Lower lobe of right lung (tissue), 2 donors: ENCODE measurements at places on chromosomes 1 and 21. TPM values are rescaled to one million over a fixed set of nuclear protein-coding genes. Genes with fewer than 3 reads are reported as not detected.

DNA sequence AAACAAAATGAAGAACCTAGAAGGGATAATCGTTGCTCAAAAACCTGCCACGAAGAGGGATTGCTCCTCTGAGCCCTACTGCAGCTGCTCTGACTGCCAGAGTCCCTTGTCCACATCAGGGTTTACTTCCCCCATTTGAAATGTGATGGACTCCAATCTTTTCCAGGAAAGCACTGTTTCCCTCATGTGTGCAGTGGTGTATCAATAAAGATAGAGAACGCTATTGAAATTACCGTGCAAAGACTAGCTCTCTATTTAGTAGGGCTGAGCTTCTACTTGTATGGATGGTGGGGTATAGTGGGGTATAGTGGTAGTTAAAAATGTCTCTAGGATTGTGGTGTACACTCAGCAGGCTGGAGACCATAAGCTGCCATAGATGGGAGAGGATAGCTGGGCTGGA, 3.7 kb downstream of the TMCO2 start:
- no peak overlapping the region for H3K27ac ChIP-seq
- H3K27me3 ChIP-seq, result no peaks in the 10 kb centered on the region
- no peaks in the 10 kb centered on the region for H3K36me3 ChIP-seq
- H3K4me3 ChIP-seq, result no peak overlapping the region
- no peak for DNase-seq

GRCh38 chr1:205271745-205272144, 44.0 kb downstream of the TMCC2 start:
- no peaks in the 10 kb centered on the region for H3K27me3 ChIP-seq
- H3K36me3 ChIP-seq, result peaks cover 14% of the 10 kb centered on the region
- no peak overlapping the region for H3K4me3 ChIP-seq
- H3K4me1 ChIP-seq, result peaks cover 44% of the 10 kb centered on the region

- no peak overlapping the region for H3K27ac ChIP-seq
- no peak for DNase-seq
- H3K4me3 ChIP-seq, result no peak overlapping the region
- H3K4me1 ChIP-seq, result peaks cover 50% of the 10 kb centered on the region
- no peaks in the 10 kb centered on the region for H3K27me3 ChIP-seq
Observed at GRCh38 chr1:172536256-172536655, 3.3 kb downstream of the SUCO start.

DNA sequence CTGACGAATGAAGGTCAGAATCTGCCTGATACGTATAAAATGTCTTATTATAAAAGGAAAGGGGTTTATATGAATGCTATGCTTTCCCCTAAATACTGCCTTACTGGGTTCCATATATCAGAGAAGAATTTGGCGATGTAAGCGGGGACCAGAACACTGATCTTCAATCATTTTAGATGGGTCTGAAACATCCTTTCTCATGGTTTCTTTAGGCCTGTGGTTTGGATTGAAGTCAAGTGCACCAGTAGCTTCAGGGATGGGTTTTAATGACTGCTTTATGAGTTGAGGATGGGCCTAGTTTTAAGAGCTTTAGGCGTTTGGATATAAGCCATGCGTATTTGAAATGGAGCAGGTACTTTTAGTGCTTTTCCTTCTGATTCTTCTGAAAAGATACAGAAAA, 6.9 kb downstream of the FMN2 start:
- no peak overlapping the region for H3K27ac ChIP-seq
- H3K27me3 ChIP-seq, result peaks cover 14% of the 10 kb centered on the region
- peaks cover under 1% of the 10 kb centered on the region for H3K4me1 ChIP-seq
- no peaks in the 10 kb centered on the region for H3K36me3 ChIP-seq
- no peak overlapping the region for H3K4me3 ChIP-seq

- no peak for DNase-seq
- no peaks in the 10 kb centered on the region for H3K27me3 ChIP-seq
- peaks cover 6% of the 10 kb centered on the region for H3K36me3 ChIP-seq
- no peak overlapping the region for H3K27ac ChIP-seq
Observed at GRCh38 chr1:181087400-181087901, 1.0 kb upstream of the IER5 start.

DNA sequence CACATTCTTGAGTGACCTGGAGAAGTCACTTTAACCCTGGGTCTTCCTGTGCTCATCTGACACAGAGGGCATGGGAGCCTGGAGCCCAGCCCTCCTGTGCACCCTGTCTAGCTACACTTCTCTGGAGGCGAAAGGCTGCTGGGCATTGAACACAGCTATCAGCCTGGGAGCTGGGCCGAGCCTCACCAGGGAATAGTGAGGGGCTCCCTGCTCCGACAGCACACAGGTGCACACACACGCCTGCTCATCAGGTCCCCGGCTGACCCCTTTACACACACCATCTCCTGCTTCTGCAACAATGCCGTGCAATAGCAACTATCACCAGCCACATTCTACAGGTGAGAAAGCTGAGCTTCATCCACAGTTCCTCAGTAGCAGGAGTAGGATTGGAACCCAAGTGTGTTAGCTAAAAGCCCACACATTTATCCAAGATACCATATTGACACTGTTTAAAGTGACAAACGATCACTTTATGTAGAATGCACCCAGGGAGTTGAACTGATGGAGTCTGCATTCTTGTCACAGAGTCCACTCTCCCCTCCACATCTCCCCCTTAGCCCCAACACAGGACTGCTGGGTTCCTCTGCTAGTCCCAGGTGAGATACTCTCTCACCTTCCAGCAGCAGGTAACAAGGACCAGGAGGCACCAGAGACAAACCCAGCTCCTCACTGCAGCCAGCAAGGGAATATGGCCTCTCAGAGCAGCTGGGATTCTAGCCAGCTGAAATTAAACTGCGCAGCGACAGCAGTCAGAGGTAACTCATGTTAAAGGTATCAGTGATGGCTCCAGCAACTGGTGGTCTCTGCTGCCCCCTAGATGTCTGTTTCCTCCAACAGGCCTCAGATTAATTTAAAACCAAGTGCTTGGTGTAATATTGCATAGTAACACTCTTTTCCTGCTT, 18.3 kb upstream of the CAPN8 start:
- H3K4me1 ChIP-seq, result no peaks in the 10 kb centered on the region
- H3K27ac ChIP-seq, result no peak overlapping the region
- no peak overlapping the region for H3K4me3 ChIP-seq
- no peaks in the 10 kb centered on the region for H3K36me3 ChIP-seq
- DNase-seq, result no peak

DNA sequence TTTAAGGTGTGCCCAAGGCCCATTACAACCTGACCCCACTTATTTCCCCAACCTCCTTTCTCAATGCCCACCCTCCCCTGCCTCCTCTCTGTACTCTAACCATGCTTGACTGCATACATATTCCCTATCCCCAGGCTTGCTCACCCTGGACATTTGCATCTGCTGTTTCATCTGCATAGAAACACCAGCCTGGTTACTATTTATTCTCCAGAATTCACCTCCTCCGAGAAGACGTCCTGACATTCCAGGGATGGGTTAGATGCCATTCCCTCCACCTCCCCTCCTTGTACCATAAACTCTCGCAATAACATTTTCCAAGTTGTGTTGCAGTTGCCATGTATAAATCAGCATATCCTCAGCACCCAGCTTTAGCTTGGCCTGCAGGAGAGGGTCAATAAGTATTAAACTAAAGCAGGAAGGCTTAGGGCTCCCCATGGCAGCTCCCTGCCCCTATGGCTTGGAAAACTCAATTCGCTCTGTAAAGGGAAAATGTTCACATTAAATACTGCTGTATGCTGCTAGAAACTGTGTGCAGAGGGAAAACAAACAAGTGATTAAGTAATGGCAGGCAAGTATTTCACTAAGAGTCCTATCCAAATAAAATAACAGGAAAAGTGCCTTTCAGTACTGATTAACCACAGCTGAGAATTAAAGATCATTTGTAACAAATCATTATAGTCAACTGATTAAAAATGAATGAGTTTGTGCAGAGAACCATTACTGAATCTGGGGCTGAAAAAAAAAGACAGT, 202.3 kb downstream of the TNR start:
- DNase-seq, result no peak
- H3K27me3 ChIP-seq, result no peaks in the 10 kb centered on the region
- peaks cover 6% of the 10 kb centered on the region for H3K4me1 ChIP-seq
- no peaks in the 10 kb centered on the region for H3K36me3 ChIP-seq
- no peak overlapping the region for H3K4me3 ChIP-seq

DNA sequence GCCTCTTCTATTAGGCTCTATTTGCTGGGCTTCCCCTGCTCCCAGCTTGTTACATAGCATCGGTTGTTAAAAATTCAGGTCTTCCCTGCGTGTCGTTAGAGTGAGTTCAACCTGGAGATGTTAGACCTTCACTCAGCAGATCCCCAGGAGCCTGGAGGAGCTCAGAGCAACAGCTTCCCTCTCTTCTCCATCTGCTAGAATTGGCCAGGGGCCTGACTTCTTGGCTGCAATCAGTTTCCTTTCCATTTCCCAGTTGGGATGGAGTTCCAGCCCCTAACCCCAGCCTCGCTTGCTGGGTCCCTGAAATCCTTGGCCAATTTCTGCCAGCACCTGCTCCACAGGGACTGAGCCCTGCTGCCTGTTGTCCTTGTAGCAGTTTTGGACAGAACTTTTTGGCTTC, 55.9 kb downstream of the MT1HL1 start:
- H3K4me3 ChIP-seq, result no peak overlapping the region
- no peaks in the 10 kb centered on the region for H3K4me1 ChIP-seq
- no peaks in the 10 kb centered on the region for H3K27me3 ChIP-seq

GRCh38 chr1:191174298-191174697, 696.6 kb upstream of the BRINP3 start:
- H3K36me3 ChIP-seq, result no peaks in the 10 kb centered on the region
- DNase-seq, result no peak
- no peak overlapping the region for H3K27ac ChIP-seq
- H3K27me3 ChIP-seq, result no peaks in the 10 kb centered on the region
- H3K4me3 ChIP-seq, result no peak overlapping the region

GRCh38 chr1:204363335-204364114, 3.8 kb upstream of the PLEKHA6 start:
- peak overlapping the region; percentile 60 for H3K4me3 ChIP-seq
- peak; percentile 75 for DNase-seq
- no peaks in the 10 kb centered on the region for H3K36me3 ChIP-seq
- H3K4me1 ChIP-seq, result peaks cover 18% of the 10 kb centered on the region

- no peak overlapping the region for H3K4me3 ChIP-seq
- H3K36me3 ChIP-seq, result peaks cover 29% of the 10 kb centered on the region
- peak overlapping the region; percentile 75 for H3K27ac ChIP-seq
- DNase-seq, result no peak
Observed at GRCh38 chr21:42525676-42526378, 12.2 kb downstream of the SLC37A1 start.

DNA sequence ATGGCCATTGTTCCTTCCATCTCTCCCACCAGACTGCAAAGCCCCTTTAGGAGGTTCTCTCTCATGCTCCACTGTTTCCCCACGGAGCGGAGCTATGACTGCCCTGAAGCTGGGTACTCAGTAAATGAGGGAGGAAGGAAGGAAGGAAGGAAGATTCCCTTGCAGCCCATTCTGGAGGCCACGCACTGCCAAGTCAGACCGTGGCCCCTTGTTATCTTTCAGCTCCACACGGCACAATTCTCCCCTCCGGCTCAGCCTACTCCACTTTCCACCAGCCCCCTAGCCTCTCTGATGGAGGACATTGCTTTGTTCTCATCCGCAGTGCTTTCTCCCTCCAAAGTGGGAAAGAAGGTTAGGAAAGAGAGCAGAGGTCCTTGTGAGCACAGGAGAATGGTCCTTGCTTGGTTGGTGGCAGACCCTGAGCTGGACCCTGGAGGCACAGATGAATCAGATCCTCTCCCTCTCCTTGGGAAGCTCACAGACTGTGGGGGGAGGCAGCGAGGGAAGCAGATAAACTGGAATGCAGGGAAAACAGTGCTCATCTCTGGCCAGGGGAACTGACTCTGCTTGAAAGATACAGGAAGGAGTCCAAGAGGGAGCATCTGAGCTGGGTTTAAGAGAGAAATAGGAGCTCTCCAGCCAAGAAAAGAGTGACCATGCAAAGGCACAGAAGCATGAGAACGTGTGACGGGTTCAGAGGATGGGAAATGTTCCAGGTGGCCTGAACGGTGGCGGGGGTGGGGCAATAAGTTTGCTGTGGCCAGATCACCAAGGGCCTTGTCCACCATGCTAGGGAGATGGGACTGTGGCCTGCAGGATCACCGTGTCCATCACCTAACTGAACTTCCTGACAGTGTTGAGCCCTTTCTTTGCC, 52.6 kb downstream of the GLIS1 start:
- no peaks in the 10 kb centered on the region for H3K4me1 ChIP-seq
- no peaks in the 10 kb centered on the region for H3K36me3 ChIP-seq
- H3K27ac ChIP-seq, result no peak overlapping the region
- H3K27me3 ChIP-seq, result peaks cover 57% of the 10 kb centered on the region
- no peak overlapping the region for H3K4me3 ChIP-seq
- no peak for DNase-seq

The CFHR4 gene
- not detected for total RNA-seq

The HYI gene
- total RNA-seq, result 67.7 TPM

The SLC44A5 gene
- total RNA-seq, result 0.47 TPM

The CDK18 gene
- total RNA-seq, result 36.6 TPM
